ENCODE measurements at places on chromosomes 1 and 21. TPM values are rescaled to one million over a fixed set of nuclear protein-coding genes. Genes with fewer than 3 reads are reported as not detected.

DNA sequence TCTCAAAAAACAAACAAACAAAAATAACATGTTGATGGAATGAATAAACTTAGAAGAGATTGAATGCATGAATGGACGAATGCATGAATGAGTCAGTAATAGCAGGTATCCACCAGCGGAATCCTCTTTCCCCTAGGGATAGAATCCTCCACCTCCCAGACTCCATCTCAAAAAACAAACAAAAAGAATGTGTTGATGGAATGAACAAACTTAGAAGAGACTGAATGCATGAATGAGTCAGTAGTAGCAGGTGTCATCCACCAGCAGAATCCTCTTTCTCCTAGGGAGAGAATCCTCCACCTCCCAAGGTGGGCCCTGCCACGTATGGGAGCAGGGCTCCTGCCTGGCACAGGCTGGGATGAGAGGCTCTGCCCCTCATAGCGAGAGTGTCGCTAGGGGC is 26.8 kb upstream of the RNF19B start:
- DNase-seq, result no peak

DNA sequence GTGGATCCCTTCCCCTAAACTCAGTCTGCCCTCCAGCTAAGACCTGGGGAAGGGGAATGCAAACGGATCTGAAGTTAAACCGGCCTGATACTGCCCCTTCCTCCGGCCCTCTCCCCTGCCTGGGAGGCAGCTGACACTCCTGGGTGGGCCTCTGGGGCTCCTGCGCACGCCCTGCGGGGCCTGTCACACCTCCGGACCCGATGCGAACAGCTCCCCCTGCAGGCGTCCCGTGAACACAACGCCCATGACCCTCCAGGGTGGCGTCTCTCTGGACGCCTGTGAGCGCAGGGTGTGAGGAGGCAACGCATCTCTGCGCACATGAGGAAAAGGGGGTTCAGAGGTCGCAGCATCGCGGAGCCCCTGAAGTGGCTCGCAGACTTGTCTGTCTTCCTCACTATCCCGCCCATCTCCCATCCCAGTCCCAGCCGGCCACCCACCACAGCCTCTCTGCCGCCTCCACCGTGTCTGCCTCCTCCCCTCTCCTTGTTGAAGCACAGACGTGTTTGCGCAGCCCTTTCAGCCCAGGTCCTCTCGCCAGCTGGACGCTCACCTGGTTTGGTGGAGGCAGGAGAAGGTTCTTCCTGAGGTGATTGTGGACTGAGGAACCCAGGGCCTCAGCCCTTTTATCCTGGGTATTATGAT is 421 bp upstream of the LCE3A start:
- peak; percentile 51 for DNase-seq

DNA sequence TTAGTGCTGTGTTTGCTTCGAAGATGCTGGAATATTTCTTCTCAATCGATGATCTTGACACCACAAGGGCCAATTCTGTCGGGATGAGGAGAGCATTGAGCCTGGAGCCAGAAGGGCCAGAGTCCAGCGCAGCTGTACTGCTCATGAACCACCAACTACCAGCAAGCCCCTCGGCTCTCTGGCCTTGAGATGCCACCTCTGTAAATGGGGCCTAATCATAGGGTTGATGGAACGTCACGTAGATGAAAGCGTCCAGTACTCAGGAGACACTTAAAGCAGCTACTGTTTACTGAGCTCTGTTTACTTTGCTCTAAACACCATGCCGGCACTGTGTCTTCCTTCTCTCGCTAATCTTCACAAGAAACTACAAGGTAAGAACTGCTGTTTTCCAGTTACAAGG is 26.3 kb downstream of the CCDC185 start:
- DNase-seq, result no peak

GRCh38 chr1:222117809-222118208 is 375.9 kb upstream of the DUSP10 start:
- no peak for DNase-seq

GRCh38 chr1:12600880-12601633 is 17.0 kb downstream of the DHRS3 start:
- no peak for DNase-seq

GRCh38 chr1:208248991-208249696 is 5.0 kb upstream of the PLXNA2 start:
- no peak for DNase-seq

Gene FAM131C
- total RNA-seq, result not detected

Gene TLCD4
- 174 TPM for total RNA-seq
